ENCODE measurements at places on chromosomes 13 and 19.

DNA sequence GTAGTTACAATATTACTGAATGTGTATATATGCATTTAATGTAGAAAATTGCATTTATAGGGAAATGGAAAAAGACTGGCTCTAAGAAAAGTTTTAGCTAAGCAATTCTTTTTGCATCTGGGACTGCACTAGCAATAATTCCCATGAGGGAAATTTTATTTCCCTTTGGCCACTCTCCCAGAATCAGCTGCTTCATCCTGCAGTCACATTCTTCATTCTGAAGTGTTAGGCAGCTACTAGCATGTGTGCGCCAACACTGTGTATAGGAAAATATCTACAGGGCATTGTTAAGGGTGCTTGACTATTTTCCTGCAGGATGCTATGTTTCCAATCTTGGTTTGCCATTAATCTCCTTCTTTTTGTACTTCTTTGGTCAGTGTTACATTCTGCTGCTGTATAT lies 312.8 kb upstream of the PCDH20 start:
- DNase-seq = no peak

GRCh38 chr13:48233889-48234488 lies 983 bp downstream of the ITM2B start:
- DNase-seq = no peak

DNA sequence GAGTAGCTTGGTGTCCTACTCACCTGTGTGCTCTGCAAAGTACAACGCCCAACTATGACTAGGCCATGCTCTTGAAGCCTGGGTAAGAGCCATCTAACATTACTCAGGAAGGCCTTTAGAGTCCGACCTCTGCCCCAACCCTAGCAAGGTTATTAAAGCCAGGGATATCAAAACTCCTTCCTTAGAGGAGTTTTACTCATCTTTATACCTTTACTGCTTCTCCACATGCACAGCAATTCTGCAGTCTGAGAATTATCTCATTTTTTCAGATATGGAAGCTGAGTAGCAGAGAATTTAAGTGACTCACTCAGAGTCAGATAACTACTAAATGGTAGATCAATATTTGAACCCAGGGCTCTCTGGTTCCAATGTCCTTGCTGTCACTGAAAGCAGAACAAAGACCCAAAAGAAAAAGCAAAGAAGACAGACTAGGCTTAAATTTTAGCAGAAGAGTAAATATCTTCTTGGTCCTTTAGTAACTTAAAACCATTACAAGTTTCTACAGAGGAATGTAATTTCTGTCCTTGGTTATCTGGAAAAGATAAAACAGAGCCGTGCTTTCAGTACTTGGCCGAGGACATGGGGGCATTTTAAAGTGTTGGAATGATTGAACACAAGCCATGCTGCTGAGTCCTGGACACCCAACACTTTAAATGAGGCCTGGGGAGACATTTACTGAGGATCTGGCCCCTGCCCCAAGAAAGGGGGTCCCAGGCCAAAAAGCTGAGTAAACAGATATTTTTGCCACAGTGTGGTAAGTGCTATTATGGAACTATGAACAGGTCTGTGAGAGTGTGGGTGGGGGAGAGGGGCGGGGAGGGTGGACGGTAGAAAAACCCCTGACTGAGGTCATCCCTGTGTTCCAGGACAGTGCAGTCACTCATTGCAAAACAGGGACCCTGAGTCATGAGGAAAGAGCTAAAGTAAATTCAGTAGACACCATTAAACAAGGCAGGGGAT lies 18.4 kb upstream of the KPNA3 start:
- DNase-seq = no peak

DNA sequence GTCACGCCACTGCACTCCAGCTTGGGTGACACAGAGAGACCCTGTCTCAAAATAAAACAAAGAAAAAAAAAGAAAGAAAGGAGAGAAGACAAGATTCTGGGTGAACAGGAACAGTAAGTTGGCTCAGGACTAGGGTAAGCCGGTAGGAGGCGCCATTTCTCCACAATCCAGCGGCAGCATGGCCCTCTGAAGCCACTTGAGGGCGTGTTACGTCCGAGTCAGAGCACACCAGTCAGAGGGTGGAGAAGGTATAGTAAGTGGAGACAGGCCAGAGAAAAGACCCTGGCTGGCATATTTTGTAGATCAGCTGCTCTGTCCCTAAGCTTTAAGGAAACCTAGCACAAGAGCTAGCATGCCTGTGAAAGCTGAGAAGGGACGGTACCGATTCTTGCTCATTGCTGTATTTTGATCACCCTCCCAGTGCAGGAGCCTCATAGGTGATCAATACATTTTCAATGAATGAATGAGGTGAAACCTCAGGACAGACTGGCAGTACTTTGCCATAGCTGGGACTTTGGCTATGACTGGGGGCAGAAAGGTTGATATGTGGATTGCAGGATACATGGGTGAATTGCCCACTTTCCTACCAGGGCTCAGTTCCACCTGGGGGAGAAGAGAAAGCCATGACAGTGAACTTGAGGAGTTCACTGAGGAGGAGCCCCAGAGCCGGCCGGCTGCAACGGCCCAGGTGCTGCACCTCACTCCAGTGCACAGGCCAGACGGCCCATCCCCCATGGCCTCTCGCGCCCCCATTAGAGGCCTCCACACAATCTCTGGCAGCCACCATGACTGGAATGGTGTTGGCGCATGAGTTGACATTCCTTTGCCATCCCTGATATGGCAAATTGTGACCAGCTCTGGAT lies 23.5 kb downstream of the POU2F2 start:
- DNase-seq = peak; percentile 67

All from NK-92 treated with Interleukin-12 subunit alpha and Interleukin-12 subunit beta, amount 100 ng/mL, for 24 hours (cell line).